Type B pancreatic cell (in vitro differentiated cells): ENCODE measurements at places on chromosomes 2 and 18.
A peak's percentile ranks its signal among the peaks of the same experiment; 100 is the strongest.

- H3K4me1 ChIP-seq = peaks cover 19% of the 10 kb centered on the region
- H3K36me3 ChIP-seq = peaks cover 2% of the 10 kb centered on the region
- peak overlapping the region; percentile 67 for H3K4me3 ChIP-seq
- no peak for DNase-seq
- H3K27me3 ChIP-seq = no peaks in the 10 kb centered on the region
Observed at GRCh38 chr2:128472789-128473174, 154.1 kb upstream of the HS6ST1 start.

DNA sequence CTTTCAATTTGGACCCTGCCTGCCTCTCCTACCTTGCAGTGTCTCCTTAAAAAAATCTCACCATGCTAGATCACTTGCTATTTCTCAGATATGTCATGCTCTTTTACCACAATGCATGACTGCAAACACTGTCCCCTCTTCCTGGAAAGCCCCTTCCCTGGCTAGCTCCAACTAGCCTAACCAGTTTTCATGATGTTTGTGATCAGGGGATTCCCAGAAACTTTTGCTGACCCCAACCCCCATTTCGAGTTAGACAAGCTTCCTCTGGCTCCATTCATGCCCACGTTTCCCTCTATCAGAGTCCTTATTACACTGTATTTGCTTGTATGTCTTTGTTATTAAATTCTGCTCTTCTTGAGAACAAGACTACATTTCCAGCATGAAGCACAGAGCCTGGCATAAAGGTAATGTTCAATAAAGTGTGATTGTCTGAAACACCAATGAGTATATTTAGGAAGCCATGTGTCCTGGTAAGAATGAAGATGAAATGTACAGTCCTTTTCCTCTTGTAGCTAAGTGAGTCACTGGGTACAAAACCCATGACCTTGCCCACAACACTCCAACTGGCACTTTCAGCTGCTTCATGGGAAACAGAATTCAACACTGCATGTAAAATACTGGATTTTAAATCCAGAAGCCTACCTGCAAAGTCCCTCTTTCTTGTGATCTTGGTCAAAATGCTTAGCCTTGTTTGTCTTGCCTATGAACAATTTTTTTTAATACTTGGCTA, 62.0 kb upstream of the ATL2 start:
- DNase-seq = no peak
- peak overlapping the region; percentile 70 for H3K27ac ChIP-seq
- peaks cover 49% of the 10 kb centered on the region for H3K4me1 ChIP-seq
- H3K27me3 ChIP-seq = peaks cover 9% of the 10 kb centered on the region
- H3K4me3 ChIP-seq = peak overlapping the region; percentile 44

DNA sequence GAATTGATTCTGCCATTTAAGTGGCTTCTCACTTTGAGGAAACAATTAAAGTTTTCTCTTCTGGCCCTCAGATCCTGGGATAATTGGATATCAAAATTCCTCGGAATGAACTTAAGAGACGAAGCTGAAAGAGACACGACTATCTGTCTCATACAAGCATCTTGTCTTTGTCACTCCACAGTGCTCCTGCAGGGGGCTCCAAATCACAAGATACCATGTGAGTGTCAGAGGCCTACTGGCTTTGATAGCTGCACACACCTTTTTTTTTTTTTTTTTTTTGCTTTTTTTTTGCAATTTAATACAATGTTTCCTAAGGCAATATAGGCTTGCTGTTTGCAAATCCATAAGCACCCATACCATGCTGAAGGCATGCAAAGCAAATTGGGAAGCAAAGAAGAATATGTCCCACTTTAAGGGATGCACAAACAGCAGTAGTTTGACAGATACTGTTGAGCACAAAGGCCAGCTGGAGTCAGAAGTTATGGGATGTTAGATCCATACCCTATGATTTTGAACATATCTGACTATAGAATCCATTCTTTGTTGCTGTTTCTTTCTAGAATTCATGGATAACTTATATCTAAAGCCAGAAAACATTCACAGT, 109.0 kb upstream of the CBLN2 start:
- H3K4me3 ChIP-seq = no peak overlapping the region
- no peaks in the 10 kb centered on the region for H3K4me1 ChIP-seq
- H3K27me3 ChIP-seq = peaks cover 6% of the 10 kb centered on the region
- no peak for DNase-seq
- no peaks in the 10 kb centered on the region for H3K36me3 ChIP-seq

DNA sequence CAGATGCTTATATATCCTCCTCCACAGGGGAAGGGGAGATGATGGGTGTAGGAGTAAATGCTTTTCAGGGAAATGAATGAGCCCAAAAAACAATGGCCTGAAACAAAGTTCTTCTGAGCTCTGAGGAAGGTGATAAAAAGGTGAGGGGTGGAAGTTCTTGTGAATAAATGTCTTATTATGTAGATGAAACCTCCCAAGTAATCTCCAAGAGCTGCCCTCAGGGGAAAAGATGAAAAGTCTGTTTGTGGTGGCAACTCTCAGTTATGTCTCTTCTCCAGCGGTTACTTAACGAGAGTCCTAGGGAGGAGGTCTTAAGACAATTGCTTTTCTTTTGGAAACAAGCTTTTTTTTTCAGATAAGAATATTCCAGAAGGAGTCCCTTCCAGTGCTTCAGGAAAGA, 115.5 kb upstream of the CHAC2 start:
- H3K36me3 ChIP-seq = peaks cover 4% of the 10 kb centered on the region
- no peak for DNase-seq
- H3K27ac ChIP-seq = no peak overlapping the region
- H3K27me3 ChIP-seq = no peaks in the 10 kb centered on the region

DNA sequence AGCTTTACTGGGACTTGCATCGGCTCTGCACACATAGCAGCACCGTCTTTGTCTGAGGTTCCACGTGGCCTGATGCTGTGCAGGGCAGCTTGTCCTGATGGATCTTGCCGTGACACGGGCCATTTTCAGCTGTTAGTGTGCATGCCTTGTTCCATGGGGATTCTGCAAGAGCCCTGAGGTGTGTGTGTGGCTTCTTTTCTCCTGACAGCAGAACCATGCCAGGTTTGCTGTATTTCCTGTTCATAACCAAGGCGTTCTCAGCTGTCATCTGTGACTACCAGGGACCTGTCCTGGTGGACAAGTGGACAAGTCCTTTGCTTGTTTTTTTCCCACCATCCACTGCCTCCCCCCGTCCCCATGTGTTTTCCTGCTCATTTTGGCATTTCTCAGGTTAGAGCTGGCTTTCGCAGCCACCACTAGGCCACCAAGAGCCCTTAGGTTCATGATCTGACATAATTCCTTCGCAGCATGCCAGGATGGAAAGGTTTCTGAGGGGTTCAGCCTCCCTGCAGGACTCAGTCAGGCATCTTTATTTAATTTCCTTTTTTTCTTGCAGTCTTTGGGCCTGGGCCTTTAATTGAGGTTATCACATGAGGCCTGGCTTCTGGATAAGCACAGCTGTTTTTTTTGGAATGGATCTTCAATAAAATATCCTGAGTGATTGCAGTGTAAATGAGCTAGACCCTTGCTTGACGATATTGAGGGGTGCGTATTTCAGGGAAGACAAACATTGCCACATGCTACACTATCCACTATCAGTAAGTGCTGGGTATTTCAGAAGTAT, 139.4 kb downstream of the NCK2 start:
- peaks cover 57% of the 10 kb centered on the region for H3K36me3 ChIP-seq
- peaks cover 33% of the 10 kb centered on the region for H3K4me1 ChIP-seq
- peak overlapping the region; percentile 24 for H3K27ac ChIP-seq
- no peak for DNase-seq
- no peaks in the 10 kb centered on the region for H3K27me3 ChIP-seq
- H3K4me3 ChIP-seq = no peak overlapping the region
